Stimulated activated CD8-positive, alpha-beta memory T cell treated with anti-CD3 and anti-CD28 coated beads, Interleukin-7, amount 100 ng/mL, for 48 hours (primary cell): ENCODE measurements at places on chromosomes 3 and 15.

DNA sequence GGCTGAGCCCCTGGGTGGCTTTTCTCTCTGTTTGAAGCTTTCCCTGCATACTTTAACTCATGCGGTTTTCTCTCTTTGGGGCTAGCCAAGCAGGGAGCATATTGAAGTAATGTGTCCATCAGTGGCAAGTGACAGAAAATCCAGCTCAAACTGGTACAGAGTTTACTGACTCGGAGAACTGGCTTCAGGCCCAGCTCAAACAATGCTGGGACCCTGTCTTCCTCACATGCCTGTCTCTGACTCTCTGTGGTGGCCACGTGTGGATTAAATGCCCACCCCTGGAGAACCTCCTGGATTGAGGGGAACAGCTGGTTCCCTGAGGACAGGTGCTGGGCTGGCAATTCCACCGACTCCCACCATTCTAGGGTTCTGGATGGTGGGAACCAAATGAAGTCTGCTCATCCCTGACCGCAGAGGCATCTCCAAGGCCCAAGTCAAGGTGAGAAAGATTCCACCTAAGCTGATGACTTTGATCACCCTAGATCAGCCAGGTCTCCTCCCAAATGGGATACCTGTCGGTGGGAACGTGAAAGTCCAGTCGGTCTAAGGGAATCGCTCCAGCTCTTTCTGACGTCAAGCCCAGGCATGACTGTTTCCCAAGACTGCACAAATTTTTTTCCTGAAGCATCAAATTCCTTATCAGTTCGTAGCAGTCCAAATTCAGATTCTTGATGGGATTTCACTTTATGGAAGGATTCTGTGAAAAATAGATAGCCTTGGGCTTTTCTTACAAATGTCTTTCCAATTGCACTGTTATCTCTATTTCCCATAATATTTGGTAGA is 16.3 kb upstream of the HDAC11 start:
- no peak for DNase-seq

- no peak for DNase-seq
These were observed 72.7 kb upstream of the ABHD2 start for GRCh38 chr15:89015412-89016097.

DNA sequence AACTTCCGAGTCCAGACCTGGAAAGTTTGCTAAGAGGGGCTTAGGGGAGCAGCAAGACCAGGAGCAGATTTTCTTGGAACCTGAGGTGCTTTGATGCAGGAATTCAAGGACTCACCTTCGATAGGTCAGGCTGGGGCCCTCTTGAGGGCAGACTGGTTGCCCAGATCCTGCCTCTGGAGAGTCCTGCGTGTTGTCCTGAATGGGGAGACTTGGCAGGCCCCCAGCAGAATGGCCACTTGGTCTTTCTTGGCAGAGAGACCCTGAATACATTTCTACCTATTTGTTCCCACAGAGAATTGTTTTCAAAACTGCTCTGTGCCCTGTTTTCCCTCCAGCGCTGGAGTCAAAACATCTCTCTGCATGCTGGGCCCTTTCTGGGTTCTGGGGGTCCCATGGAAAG is 4.2 kb downstream of the KLF13 start:
- no peak for DNase-seq

DNA sequence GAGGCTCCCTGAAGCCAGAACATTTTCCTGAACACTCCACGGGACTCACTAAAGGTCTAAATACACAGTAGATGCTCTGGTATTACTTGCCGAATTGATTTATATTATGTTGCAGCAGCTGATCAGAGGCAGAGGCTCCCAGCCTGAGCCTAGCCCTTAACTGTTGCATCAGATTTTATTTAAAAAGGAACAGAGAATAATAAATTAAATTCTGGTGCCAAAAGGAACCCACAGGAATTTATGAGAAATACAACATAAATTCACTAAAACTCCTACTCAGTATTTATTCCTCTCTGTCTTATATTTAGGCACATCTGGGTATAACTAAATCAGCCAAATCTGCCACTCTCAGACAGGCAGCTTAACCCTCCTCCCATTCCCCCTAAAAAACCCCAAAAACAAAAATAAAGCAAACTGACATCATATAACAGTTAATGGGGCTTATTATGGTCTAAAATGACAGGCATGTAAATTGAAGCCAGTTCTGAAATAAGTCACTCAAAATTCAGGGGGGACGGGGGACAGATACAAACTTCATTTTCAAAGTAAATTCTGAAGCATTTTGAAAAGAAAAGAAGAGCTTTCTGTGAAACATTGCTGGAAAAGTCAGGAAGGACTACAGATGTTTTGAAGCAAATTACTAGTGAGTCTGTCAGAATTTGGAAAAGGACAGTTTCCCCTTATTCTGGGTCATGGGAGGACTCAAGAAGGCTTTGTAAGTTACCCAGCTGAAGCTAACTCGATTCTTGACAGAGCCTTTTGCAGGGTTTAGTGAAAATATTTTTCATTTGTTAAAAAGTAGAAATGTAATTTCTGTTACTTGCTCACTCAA is 53.8 kb upstream of the CORO2B start:
- DNase-seq, result no peak

- no peak for DNase-seq
These were observed 205.8 kb downstream of the ZIC4 start for GRCh38 chr3:147200545-147200944.

- no peak for DNase-seq
These were observed 287.8 kb downstream of the ERC2 start for GRCh38 chr3:56180433-56180832.
